T1000 (cell line): ENCODE measurements at places on chromosomes 2 and 18.

GRCh38 chr2:66665124-66665984 lies 230.4 kb downstream of the MEIS1 start:
- DNase-seq = no peak

DNA sequence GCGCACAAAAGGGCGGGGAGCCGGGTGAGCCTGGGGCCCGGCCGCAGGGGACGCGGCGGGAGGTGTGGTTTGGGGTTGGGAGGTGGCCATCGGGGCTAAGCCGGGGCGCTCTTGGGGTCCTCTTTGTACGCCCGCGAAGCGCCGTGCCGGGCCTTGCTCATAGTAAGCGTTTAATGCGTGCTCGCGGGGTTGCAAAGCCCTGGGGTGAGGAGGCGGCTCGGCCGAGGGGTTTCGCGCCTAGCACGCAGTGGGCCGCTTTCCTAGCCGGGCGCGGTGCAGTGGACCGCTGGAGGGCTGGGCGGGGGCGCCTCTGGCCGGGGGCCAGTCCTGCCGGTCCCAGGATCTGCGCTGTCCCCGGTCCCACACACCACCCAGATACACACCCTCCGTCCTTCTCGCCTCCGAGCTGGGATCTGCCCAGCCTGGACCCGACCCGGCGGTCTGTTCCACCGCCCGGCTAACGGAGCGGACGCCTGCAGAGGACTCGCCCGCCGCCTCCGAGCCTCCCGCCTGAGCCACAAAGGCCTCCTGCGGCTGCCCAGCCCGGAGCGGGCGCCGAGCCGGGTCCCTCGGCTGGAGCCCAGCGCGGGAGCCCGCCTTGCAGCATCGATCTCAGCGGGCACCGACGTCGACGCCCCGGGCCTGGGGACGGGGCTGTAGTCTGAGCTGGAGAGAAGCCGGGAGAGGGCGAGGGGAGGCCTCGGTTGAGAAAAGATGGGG lies 564 bp downstream of the DPYSL5 start:
- no peak for DNase-seq

DNA sequence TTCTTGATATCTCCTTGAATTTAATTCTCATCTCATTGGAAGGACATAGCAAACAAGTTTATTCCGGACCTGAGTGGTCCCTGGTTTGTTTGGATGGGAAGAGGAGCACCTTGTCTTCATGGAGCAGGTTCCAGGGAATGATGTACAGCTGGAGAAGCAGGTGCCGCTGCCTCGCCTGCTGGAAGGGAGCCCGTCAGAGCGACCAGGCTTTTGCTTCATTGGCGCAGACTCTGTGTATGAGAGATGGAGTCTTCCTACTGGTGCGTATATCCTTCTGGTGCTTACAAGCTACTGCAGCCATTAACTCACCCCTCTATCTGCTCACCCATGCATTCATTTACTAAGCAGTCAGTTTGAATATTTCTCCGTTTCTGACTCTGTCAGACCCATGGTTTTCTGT lies 11.6 kb upstream of the ALLC start:
- no peak for DNase-seq

- no peak for DNase-seq
Measured at GRCh38 chr18:78637442-78638402, 341.9 kb upstream of the SALL3 start.

DNA sequence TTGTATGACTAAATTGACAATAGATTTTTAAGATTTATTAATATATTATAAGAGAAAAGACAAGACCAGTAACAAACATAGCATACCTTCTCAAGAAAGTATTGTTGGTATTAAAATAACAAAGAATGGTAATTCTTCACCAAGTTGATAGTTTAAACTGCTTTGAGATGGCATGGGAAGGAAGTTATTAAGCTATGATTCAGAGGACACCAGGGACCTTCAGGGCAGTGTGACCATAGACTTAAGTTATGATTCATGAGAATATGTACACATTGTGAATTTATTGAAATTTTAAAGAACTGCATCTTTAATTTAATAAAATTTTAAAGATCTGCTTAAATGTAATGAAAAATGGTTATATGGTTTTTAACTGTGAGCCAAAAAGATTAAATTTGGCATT lies 205.7 kb downstream of the DSEL start:
- no peak for DNase-seq

GRCh38 chr2:66201242-66201641 lies 233.7 kb upstream of the MEIS1 start:
- DNase-seq = no peak

DNA sequence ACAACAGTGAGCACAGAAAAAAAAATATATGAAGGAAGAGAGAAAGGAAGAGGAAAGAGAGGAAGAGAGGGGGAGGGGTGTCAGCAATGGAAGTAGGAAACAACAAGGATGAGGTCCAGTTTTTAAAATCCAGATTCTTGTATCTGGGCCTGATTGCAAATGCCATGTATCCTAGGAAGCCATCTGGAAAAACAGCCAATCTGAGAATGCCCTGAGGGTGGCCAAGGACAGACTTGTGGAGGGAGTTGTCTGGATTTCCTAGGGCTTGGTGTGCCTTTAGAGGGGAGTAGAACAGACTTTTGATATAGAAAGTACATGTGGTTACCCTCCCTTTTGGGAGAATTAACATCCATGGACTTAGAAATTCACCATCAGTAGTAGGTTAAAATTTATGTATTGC lies 47.1 kb downstream of the PRKCE start:
- no peak for DNase-seq

GRCh38 chr2:166900700-166901099 lies 12.4 kb downstream of the XIRP2 start:
- no peak for DNase-seq

DNA sequence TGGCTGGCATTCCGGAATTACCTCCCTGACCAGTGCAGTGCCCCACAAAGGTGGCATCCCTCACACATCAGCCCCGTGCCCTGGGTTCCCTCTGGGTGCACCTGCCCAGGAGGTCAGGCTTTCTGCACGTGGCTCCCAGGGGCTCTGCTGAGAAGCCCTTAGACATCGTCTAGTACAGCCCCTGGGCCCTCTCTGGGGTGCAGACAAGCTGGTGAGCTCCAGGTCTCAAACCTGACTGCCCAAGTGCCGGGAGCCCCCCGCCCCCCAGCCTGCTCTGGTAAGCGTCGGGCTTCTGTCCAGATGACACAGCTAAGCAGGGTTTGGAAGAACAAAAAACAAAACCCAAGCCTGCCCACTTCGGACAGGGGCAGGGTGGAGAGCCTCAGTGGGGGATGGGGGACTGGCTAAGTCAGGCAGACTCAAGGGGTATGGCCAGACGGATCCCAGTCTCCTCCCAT lies 20.2 kb downstream of the TWIST2 start:
- DNase-seq = no peak

- peak; percentile 4 for DNase-seq
Measured at GRCh38 chr18:54805571-54806334, 22.5 kb upstream of the RAB27B start.
